Fibroblast of skin of right biceps (primary cell): ENCODE measurements at places on chromosomes 6 and 20.

GRCh38 chr6:121764493-121764892 lies 329.0 kb downstream of the GJA1 start:
- no peak for DNase-seq

DNA sequence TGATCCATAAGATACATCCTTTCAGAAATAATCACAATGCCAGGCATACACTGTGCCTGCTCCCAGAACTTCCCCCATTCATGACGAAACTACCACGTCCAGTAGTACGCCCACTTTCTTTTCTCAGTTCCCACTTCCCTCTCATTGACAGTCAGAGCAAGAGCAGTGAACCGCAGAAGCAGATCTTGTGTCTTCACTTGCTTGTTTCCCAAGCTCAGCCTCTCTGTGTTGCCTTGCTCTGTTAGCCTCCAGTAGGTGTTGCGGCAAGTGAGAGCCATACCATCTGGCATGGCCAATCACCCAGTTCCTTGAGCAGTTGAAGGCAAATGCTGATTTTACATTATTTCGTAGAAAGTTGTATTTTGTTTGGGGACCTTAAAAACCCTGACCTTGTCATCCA lies 11.7 kb downstream of the UST start:
- DNase-seq: no peak

GRCh38 chr6:147195510-147195909 lies 8.7 kb upstream of the STXBP5 start:
- no peak for DNase-seq

- DNase-seq: no peak
Observed at GRCh38 chr20:17611540-17612286, 41.8 kb downstream of the DSTN start.

DNA sequence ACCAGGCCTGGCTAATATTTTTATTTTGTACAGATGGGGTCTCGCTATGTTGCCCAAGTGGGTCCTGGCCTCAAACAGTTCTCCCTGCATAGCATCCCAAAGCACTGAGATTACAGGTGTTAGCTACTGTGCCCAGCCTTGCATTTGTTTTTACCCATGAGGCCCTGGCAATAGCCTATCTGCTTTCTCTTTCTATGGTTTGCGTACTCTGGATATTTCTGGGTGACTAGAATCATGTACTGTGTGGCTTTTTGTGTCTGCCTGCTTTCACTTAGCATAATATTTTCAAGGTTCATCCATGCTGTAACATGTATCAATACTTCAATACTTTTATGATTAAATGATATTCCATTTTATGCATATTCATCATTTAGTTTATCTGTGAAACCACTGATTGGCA lies 451.7 kb downstream of the GRIK2 start:
- DNase-seq: no peak

- DNase-seq: peak; percentile 87
Observed at GRCh38 chr6:80163754-80164187, 57.3 kb downstream of the BCKDHB start.

- peak; percentile 77 for DNase-seq
Observed at GRCh38 chr6:90184334-90185298, 112.0 kb downstream of the BACH2 start.
